ENCODE measurements at places on chromosomes 5 and 9.

DNA sequence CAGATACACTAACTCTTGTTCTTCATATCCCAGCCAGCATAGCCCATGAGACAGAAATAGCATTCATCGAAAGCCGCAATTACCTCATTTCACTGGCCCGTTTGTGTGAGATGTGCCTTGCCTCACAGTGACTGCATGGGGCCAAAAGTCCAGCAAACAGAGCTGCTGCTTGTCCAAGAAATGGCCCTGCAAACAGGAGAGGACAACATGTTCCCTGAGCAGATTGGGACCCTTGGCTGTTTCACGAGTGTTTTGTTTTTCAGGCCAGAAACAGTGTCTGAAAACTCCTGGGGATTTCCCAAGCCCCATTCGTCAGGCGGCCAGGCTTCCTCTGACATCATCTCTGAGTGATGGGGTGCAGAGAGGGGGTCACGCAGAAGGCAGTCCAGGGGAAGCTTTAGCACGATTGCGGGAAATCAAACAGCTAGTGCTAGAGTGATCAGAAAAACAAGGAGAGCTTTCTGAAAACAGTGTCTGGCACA lies 503.6 kb upstream of the PAPPA start:
- peak; percentile 80 for DNase-seq

GRCh38 chr5:34833976-34834793 lies 4.8 kb upstream of the TTC23L start:
- DNase-seq: no peak

DNA sequence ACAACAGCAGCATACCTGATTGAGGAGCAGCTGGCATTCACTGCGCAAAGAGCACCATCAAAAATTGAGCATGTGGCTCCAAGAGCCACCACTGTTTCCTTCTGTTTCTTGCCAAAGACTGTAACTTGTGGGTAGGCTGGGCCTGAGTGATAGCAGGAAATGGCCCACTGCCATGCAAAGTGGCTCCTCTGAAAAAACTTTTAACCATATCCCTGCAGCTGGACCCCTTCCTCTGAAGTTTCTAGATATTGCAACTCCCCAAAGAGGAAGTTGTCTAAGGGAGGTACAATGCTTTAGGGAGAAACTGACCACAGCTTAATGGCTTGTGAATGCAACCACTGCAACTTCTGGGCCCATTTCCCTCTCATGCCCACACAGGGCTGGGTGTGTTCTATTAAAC lies 355.4 kb upstream of the PDE4D start:
- DNase-seq: peak; percentile 5

DNA sequence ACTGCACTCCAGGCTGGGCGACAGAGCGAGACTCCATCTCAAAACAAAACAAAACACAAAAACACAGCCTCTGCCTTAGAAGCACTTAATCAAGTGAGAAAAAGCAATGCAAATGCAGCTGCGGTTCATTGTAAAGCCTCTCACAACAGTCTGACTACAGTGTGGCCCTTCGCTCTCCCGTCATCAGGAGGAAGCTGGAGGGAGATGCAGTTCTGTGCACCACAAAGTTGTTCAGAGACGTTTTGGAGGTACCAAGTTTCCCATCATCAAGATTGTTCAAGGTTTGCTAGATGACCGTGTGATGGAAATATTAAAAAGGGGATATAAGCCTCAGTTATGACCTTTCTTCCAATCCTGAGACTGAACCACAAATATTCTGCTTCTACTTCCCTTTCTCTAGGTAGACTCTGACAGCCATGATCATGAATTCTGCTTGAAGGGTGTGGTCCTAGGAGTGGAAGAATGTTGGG lies 40.9 kb downstream of the SEC61B start:
- no peak for DNase-seq

DNA sequence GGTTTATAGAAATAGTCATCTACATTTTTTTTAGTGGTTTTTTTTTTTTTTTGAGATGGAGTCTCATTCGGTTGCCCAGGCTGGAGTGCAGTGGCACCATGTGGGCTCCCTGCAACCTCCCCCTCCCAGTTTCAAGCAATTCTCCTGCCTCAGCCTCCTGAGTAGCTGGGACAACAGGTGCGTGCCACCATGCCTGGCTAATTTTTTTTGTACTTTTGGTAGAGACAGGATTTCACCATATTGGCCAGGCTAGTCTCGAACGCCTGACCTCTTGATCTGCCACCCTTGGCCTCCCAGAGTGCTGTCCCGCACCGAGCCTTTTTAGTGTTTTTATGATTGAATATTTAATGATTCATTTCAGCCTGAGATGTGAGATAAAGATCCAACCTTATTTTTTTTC lies 27.3 kb downstream of the ANKRD33B start:
- no peak for DNase-seq

DNA sequence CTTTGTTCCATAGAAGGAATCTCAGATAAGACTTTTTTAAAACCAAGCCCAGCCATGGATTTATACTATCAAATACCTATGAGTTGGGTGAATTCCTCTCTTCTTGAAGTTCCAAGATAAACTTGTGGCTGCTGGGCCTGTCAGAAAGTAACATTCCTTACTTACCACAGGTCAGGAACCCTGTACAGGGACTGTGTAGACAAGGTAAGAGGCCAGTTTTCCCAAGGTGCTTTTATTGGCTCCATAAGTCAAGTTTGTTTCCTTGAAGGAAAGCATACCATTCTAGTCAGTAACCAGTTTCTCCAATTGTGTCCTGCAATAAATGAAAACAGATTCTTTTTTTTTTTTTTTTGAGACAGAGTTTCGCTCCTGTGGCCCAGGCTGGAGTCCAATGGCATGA lies 8.8 kb upstream of the CLTB start:
- no peak for DNase-seq

- DNase-seq: no peak
Measured at GRCh38 chr5:124071039-124071438, 559.1 kb downstream of the CSNK1G3 start.

DNA sequence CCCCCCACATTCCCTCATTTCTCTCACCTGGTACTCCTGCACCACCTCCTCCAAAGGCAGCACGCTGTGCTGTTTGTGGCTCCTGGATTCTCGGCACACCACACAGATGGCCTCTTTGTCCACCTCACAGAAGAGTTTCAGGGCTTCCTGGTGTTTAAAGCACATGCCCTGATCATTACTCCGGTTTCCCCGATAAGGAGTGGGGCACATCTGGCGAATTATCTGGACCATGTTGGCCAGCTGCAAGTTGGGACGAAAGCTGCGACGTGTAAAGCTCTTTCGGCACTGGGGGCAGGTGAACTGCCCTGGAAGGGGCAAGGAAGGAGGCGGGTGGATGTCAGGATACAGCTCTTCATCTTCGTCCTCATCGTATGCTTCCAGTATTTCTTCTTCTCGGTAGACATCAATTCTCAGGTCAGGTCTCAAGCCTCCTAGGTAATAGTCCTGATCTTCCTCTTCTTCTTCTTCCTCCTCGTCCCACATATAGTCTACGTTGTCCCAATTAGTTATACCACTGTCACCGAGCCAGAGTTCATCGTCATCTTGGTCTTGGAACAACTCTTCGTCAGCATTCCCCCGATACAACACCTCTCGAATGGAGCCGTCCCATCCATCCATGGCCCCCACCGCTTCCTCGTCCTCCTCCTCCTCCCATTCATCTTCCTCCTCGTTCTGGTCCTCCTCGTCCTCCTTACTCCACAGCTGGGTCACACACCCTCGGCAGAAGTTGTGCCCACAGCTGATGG lies 796 bp downstream of the TRIM52 start:
- DNase-seq: no peak

GRCh38 chr5:64570395-64570996 lies 64.7 kb downstream of the RGS7BP start:
- DNase-seq: no peak

GRCh38 chr5:77906806-77907205 lies 130.7 kb upstream of the TBCA start:
- no peak for DNase-seq

GRCh38 chr9:84101964-84102632 lies 121.5 kb downstream of the RMI1 start:
- no peak for DNase-seq

- no peak for DNase-seq
Measured at GRCh38 chr5:76475385-76475784, 72.3 kb downstream of the IQGAP2 start.

DNA sequence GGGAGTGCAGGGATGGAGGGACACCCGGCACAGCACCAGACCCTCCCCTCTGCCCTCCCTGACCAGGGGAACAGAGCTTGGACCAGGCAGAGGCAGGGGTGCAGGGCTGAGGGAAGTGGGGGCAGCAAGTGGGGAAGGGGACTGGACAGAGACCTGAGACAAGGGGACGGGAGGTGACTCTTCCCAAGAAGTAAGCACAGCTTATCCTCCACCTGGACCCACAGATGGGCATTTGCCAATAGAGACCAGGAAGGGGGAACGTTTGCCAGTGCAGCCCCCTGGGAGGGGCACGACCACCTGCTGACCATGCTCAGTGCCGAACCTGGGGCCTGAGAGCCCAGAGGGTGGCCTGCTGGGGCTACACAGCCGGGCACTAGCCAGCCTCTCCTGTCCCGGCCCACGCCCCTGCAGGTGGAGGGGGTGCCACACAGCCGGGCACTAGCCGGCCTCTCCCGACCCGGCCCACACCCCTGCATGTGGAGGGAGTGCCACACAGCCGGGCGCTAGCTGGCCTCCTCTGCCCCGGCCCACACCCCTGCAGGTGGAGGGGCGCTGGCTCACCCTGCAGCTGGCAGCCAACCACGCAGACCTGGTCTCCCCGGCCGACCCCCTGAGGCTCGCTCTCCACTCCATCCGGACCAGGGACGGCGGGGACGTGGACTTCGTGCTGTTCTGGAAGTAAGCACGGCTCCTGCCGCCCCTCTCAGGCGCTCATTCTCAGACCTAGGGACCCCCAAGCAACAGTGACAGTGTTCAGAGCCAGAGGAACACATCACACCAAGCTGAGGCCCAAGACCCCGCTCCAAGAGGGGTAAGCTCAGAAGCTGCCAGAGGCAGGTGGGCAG lies 24.3 kb downstream of the GLT6D1 start:
- DNase-seq: no peak

- DNase-seq: no peak
Measured at GRCh38 chr5:171445644-171446516, 26.4 kb downstream of the FGF18 start.

DNA sequence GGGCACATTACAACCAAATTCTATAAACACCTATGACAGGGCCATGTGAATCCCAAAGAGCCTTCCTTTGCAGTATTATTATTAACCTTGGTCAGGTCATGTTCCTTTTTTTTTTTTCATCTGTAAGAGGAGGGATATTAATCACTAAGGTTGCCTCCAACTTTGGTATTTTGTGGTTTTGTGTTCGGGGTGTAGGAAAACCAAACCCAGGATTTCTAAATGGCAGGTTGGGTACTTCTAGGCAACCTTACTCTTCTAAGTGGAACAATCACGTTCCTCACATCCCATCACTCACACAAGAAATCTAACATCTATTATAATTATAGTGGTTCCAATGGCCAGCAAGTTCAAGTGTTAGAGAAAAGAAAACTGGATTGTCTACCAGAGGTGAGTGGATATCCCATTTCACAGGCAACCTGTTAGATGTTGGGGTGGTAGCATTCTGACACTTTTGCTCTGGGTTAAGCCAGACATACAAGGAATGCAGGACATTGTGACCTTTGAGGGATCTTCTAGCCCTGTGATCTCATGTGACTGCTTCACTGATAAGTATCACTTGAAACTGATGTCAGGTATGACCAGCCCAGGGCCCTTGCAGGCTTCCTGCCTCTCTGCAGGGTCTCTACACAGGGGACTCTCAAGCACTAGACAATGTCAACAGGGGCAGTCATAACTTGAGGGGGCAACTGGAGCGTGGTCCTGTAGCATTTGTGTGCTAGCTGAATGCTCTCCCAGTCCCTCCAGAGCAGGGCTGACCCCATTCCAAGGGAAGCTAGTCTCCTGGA lies 126.2 kb upstream of the VLDLR start:
- DNase-seq: no peak

DNA sequence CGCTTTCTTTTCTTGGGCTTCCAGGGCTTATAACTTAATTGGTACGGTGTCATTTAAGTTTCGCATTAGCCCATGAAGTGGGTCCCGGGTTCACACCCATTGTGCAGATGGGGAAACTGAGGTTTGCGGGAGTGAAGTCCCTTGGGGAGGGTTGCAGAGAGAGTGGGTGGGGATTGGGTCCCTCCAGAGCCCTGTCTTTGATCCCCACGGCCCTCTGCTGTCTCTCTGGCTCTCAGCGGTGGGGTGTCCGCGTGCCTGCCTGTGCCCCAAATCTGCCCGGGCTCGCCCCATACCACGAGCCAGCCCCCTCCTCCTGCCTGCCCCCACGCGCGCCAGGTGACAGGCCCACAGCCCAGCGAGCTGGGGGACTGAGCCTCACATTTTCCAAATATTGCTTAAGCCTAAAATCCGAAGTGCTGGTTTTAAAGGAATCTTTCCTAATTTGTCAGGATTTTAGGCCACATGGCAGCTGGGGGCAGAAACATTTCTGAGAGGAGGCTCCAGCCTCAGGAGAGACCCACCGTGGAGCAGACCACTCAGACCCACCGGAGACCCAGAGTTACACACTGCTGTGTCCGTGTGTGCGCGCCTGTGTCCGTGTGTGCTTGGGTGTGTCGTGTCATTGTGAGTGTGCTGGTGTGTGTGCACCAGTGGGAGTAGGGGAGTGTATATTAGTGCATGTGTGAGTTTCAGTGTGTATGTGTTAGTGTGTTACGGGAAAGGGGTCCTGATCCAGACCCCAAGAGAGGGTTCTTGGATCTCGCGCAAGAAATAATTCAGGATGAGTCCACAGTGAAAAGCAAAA lies 159.5 kb upstream of the IER5L start:
- no peak for DNase-seq

DNA sequence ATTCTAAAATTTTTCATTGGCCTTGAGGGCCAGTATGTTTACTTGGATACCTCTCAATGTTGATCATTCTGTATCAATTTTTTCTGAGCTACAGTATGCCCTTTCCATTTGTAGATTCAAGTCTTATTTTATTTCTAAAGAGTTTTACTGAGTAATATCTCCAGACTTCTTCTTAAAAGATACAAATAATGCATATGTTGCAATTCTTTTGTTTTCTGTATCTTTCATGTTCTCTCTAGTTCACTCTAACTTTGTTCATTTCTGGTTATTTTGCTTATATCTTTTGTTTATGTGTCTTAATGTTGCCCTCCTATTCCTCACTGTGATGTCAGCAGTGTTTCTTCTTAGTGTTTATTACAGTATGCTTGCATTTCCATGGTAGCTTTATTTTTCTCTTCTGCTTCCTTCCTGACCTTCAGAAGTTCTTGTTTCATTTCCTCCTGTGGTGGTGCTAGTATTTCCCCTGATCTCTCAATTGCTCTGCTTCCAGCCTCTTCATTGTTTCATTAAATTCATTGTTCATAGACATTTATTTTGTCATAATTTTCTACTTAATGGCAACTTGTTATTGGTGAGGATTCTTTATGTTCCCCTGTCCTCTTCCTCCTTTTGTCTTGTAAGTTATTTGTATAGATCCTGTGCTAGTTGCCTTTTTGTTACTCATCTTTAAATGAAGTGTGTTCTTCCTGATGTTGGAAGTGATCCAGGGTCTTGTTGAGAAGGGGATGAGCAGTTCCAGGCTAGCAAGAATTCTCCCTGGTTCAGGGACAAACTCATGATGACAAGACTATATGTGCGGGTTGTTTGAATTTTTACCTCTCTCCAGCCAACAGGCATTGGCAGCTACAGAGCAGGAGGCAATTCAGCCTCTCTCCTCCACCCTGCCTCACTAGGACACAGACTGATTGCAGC lies 160.8 kb downstream of the DEPDC1B start:
- DNase-seq: no peak

- no peak for DNase-seq
Measured at GRCh38 chr5:61402244-61402823, 70.3 kb downstream of the ZSWIM6 start.
